ENCODE measurements at places on chromosomes 1 and 21.

DNA sequence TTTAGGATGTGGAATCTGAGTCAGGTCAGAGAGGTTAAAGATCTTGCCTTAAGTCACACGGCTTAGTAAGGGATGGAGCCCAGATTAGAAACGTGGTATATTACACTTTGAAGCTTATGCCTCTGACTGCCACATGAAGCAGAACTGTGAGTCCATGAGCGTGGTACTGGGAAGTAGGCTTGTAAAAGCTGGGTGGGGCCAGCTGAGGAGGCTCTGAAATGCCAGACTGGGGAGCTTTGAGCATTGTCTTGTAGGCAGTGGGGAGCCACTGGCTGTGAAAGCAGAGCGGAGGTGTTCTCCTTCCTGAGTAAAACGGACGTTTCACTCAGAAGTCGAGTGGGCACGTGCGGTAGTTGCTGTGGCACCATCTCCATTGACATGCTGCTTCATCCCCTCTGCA, 72.6 kb upstream of the USP24 start:
- DNase-seq, result no peak

- no peak for DNase-seq
Measured at GRCh38 chr21:41387042-41387819, 25.4 kb downstream of the MX2 start.

- no peak for DNase-seq
Measured at GRCh38 chr1:155026154-155026553, 7.4 kb downstream of the DCST2 start.

DNA sequence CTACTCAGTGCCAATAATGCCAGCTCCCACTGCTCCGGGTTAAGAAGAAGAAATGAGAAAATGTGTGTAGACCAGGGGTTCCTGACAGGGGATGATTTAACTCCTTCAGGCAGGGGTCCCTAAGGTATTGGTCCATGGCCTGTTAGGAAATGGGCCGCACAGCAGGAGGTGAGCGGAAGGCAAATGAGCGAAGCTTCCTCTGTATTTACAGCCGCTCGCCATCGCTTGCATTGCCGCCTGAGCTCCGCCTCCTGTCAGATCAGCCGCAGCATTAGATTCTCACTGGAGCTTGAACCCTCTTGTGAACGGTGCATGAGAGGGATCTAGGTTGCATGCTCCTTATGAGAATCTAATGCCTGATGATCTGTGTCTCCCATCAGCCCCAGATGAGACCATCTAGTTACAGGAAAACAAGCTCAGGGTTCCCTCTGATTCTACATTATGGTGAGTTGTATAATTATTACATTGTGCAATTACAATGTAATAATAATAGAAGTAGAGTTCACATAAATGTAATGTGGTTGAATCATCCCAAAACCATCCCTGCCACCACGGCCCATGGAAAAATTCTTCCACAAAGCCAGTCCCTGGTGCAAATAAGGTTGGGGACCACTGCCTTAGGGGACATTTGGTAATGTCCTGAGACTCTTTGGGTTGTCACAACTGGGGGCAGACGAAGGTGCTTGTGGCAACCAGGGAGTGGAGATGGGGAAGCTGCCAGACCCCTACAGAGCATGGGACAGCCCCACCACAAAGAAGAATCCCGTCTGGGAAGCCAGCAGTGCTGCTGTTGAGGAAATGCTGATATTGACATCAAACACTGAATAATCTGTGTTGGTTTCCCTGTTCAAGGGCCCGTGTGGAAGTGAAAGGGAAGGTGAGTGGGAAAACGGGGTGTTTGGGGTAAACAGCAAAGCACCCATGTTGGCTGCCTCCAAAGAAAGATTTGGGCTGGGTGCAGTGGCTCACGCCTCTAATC, 60.8 kb downstream of the DHRS3 start:
- no peak for DNase-seq

DNA sequence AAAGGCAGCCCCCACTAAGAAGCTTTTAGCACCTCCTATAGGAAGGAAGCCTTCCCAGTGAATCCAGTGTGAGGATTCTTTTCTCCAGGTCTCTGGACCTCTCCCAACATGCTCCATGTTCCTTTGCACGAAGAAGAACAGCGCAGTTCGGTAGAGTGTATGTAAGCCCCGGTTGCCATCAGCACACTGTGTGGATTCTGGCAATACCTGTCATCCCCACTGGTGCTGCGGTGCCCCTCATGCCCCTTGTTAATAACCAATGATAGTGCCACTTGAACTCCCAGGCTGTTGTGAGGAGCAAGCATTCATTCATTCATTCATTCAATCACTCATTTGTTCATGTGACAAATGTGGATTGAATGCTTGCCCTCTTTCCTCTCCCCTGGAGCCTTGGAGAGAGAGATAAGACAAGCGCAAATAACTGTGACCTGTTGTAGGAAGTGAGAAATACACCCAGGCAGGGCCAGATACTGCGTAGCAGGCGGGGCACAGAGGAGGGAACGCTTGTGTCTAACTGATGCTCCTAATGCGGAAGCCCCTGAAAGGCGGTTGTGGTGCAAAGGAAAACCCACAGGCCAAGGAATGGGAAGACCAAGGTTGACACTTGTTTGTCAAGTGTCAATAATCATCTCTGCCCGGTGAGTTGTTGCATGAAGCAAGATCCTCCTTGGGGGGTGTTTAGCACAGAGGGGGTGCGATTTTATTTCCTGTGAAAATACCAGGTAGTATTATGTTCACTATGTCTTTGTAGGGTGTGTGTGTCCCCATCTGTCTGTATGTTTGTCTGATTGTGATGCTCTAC, 9.8 kb downstream of the LGR6 start:
- DNase-seq, result no peak

GRCh38 chr1:44822131-44822701, 13.9 kb downstream of the BTBD19 start:
- no peak for DNase-seq

DNA sequence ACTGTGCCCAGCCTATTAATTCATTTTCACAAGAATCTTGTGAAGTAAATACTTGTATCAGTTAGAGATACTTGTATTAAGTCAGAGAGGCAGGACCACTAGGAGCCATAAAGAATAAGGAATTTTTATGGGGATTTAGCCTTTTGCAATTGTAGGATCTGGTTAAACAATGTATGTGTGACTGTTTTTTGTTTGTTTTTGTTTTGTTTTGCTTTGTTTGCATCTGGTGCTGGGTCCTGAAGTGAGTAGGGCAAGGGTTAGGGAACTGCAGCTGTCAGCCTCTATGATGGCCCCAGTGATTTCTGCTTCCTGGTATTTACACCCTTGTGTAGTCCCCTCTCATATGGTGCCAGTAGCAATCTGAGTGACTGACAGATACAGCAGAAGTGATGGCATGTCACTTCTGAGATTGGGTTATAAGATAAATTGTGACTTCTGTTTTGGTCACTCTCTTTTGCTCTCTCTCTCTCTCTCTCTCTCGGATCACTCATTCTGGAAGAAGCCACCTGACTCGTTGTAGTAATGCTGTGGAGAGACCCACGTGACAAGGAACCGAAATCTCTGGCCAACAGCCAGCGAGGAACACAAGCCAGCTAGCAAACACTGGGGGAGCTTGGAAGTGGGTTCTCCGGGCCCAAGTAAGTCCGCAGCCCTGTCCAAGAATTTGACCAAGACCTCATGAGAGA, 96.2 kb upstream of the MARK1 start:
- no peak for DNase-seq

DNA sequence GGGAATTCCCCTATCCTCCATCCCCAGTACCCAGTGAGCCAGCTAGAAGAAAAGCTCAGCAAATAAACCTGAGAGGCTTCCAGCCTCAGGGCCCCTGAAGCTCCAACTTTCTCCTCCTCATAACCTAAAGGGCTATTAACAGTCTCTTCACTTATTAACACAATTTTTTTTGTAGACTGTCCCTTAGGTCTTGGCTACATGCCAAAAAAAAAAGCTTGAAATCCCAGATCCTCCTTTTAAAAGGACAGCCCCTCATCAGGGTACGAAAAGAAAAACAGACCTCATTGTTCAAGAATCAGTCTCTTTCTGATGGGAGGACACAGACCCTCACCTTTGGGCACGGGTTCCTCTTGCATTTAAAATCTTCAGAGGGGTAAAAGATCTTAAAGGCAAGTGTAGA, 72.8 kb upstream of the CD1D start:
- no peak for DNase-seq

DNA sequence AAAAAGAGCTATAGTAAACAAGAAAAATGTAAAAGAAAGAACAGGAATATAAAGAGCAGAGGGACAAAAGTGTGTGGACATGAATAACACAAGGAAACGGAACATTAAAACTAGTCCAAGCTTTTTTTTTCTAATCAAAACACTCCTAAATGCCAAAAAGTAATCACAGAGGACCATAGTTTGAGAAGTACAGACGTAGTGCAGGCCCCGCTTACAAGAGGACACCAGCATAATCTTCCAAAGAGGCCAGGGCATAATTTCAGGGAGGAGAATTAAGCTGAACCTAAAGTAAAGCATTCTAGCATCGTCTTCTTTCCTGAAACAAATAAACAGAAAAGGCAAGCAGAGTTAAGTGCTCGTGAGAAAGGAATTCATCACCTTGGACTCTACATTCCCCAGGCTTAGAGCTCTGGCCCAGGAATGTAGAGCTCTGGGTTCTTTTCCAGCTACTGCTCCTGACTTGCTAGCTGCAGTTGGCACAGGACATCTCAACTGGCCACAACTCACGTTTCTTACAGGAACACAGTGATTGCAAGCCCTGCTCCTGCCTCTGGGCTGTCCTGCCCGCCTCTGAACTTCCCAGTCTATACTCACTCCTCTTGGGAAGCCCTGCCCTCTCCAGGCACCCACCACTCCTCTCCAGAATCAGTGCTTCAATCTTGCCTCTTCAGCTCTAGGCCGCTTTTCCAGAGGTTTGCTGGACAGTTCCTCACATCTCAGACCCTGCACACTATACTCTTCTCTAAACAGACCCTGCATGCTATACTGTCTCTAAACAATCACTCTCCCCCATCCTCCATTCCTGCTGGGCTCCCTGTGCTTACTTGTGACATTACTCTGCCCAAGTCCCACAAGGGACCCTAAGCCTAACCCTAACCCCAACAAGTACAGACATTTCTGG, 9.8 kb downstream of the RGS8 start:
- no peak for DNase-seq

GRCh38 chr1:203935321-203935720, 73.9 kb downstream of the SNRPE start:
- DNase-seq, result no peak

- DNase-seq, result no peak
Measured at GRCh38 chr1:183368213-183369108, 49.7 kb downstream of the NMNAT2 start.

DNA sequence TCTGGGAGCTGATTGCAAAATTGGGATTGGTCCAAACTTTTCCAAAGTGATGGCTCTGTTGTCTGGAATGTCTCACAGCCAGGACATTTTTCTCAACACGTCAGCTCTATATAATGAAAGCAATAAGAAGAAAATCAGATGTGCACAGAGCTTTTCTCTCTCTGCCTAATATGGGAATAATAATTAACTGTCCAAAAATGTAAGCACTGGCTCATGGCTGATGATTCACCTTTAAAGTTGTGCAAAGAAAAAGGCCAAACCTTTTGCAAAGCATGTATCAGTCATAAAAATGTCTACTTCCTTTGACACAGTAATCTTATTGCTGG, 30.4 kb downstream of the ZNF281 start:
- DNase-seq, result no peak

DNA sequence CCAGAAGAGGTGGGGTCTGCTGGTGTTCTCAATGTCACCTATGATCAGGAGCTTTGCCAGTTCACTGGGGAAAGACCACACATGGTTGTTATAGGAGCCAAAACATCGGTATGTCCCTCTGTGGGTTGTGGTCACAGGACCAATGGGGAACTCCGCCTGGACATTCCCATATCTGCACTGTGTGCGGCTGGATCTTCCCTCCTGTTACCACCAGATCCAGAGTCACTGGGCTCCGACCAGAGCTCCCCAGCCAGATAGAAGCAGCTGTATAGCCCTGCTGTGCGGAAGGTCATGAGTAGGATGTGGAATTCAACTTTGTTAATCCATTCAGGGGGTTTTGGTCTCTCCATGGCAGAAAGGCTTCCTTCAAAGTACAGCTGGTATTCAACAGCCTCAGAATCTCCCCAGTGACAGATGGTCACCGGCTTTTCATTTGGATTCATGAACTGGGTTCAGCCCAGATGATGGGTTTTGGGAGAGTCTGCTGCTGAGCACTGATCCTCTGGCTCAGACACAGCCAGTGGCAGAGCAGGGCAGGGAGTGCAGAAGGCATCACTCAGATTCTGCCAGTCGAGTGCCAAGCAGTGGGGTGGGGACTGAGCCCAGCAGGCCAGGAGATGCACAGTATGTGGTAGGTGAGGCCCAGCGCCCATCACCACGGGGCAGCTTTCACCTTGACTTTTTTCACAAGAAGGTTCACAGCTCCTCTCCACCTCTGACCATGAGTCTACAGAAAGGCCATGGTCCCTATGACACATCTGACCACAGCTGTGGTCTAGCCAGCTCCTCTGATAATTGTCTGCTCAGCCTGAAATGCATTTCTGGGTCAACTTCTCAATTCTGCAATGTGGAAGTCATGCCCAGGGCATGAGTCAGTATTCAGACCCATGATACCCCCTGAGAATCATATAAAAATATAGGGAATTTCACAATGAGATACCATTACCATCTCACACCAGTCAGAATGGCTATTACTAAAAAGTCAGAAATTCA, 2.9 kb upstream of the SHCBP1L start:
- no peak for DNase-seq

DNA sequence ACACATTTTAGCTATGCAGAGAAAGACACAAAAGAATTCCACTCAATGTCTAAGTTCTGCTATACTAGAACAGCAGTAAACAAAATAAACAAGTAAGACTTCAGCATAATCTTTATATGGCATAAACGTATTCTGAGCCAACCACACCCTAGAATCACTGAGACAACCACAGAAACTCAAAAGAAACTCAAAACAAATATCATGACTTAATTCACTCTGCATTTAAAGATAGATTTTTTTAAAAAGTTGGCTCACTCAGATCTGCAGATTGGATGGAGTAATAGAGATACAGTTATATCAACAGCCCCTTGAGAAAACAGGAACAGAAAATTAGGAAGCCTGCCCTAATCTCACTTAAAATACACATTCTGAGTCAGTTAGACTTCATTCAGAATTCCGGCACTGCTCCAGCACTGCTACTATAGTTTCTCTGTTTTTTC, 95.0 kb downstream of the COL24A1 start:
- no peak for DNase-seq

- no peak for DNase-seq
Measured at GRCh38 chr1:234843946-234844345, 234.0 kb upstream of the IRF2BP2 start.

- no peak for DNase-seq
Measured at GRCh38 chr1:206656936-206657335, 21.6 kb downstream of the DYRK3 start.
